Urothelium cell line (cell line): ENCODE measurements at places on chromosomes 12 and 14.
A peak's percentile ranks its signal among the peaks of the same experiment; 100 is the strongest.

DNA sequence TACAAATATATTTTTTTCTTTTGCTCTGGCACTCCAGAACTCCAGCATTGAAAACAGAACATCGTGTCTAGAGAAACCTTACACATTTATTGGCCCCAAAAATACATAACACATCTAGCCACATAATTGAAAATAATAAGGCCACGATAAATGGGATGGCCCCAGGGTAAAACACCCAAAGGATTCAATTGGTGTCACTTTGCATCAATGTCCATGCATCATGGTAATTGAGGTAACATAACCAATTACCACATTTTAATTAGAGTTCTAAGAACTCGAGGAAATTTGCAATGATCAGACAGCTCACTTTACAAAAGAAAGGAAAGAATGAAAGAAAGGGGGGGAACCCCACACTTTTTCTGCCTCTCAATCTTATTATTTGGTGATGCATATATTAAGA, 151.8 kb upstream of the NPAS3 start:
- DNase-seq, result no peak

DNA sequence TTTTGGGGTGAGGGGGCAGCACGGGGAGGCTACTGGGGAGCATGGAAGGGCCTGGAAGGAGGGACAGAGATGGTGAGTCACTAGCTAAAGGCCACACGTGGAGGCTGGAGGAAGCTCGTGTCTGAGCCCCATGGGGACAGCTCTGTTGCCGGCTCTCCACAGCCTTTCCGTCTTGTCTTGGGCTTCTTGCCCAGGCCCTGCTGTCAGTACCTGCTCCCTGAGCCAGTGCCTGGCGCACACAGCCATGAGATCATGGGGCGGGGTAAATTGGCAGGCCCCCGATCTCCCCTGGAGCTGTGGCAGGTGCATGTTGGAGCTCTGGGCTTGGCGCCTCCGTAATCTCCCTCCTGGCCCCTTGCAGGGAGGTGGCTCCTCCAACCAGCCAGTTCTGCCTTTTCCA, 16.1 kb upstream of the KRT80 start:
- DNase-seq, result no peak

- DNase-seq, result no peak
Observed at GRCh38 chr12:58787021-58787760, 133.1 kb downstream of the LRIG3 start.

GRCh38 chr12:92863251-92863650, 65.8 kb downstream of the EEA1 start:
- no peak for DNase-seq

DNA sequence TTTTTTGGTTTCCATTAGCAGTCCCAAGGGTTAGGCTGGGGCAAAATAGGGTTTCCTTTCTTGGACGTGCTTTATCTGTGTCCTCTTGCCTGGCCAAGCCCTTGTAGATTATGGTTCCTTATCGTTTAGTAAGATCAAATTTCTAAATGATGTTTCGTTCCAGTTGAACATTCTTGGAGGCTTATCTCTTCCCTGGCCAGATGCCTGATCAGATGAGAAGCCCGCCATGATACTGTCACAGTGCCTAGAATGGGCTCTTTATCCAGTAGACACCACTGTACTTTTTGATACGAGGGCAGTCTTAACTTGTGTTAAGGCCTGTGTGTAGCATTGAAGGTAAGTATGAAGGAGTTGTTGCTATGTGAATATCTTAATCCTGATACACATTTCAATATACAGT, 76.1 kb upstream of the TMEM263 start:
- DNase-seq, result no peak

GRCh38 chr14:77124345-77125280, 17.0 kb downstream of the ZDHHC22 start:
- DNase-seq, result no peak

DNA sequence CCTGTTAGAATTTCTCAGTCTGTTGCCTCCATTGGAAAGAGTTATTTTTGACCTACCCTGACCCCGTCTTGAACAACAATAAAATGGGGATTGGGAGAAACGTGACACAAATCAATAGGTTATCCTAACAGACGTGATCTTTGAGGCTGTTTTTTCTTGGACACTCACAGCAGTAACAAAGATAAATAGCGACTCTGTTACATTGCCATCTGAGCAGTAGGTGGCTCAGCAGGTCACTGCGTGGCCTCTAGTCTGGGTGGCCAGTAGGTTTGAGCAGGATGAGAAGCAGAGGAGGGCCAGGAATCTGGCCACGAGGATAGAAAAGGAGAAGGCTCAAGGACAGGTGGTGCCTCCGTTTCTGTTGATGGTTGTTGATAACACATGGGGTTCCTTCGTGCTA, 101.4 kb downstream of the GPATCH2L start:
- no peak for DNase-seq

GRCh38 chr14:104928391-104929133, 3.9 kb downstream of the PLD4 start:
- no peak for DNase-seq

GRCh38 chr12:123076604-123077297, 74.1 kb downstream of the PITPNM2 start:
- no peak for DNase-seq

DNA sequence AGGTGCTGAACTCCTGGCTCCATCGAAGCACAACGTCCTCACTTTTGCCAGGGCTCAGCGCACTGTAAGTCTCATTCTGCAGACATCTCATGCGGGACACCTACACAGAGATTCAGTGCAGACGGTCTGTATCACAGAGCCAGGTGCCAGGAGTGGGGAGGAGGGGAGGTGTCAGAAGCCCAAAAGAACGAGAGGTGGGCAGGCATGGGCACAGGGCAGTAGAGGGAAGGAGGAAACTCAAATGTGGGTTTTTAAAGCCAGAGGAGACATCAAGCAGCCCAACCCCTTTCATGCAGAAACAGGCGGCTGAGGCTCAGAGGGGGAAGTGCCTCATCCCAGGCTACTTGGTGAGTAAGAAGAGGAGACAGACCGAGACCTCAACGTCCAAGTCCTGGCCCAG, 2.5 kb upstream of the LPAR5 start:
- DNase-seq, result no peak

- DNase-seq, result no peak
Observed at GRCh38 chr12:44929236-44929885, 53.2 kb upstream of the NELL2 start.

DNA sequence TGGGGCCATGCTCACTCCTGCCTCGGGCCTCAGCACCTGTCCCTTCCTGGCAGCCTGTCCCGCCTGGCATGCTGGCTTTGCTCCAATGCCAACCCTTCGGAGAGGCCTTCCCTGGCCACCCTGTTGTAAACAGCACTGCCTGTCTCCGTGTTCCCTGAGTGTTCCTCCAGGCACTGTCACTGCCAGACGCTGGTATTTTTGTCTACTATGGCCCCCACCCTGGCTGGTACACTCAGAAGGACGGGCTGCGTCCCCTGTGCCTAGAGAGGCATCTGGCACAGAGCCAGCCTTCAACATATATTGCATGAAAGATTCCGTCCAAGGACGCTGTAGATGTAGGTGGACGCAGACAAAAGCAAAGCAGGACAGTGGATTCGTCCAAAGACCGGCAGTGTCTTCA, 2.7 kb upstream of the ASPG start:
- DNase-seq, result no peak

- DNase-seq, result no peak
Observed at GRCh38 chr12:45034861-45035265, 16.0 kb downstream of the DBX2 start.

DNA sequence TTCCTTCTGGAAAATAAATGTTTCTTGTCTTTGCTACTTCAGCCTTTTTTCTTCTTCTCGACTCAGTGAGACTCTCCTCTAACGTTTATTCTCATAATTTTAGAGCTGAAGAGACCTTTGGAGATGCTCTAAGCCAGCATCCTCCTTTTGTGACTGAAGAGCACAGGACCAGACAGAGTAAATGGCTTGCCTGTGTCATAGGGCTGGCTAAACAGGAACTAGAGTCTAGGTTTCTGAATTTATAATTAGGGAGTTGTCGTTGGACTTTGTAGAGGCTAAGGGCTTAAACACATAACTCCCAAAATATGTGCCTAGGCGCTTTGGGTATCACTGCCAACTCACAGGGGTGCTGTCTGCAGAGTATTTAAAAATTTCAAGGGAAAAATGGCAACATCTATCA, 98.5 kb downstream of the FGD4 start:
- no peak for DNase-seq

DNA sequence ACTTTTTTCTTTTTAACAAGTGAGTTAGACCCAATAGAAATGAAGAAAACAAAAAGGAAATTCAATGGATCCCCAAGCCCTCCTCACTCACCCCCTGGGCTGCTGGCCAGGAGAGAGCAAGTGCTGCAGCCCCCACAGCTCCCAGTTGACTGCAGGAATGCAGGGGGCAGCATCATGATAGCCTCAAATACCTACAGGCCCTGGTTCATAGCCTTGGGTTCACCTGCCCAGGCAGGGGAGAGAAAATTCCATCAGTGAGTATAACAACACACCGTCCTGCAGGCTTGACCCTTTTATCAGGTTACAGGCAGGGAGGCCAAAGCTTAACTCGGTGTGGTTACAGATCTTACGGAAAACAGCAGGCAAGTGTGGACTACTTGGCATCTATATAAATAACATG, 76.3 kb downstream of the PHLDA1 start:
- DNase-seq, result no peak

GRCh38 chr14:89630101-89630829, 213.2 kb upstream of the FOXN3 start:
- DNase-seq, result no peak

DNA sequence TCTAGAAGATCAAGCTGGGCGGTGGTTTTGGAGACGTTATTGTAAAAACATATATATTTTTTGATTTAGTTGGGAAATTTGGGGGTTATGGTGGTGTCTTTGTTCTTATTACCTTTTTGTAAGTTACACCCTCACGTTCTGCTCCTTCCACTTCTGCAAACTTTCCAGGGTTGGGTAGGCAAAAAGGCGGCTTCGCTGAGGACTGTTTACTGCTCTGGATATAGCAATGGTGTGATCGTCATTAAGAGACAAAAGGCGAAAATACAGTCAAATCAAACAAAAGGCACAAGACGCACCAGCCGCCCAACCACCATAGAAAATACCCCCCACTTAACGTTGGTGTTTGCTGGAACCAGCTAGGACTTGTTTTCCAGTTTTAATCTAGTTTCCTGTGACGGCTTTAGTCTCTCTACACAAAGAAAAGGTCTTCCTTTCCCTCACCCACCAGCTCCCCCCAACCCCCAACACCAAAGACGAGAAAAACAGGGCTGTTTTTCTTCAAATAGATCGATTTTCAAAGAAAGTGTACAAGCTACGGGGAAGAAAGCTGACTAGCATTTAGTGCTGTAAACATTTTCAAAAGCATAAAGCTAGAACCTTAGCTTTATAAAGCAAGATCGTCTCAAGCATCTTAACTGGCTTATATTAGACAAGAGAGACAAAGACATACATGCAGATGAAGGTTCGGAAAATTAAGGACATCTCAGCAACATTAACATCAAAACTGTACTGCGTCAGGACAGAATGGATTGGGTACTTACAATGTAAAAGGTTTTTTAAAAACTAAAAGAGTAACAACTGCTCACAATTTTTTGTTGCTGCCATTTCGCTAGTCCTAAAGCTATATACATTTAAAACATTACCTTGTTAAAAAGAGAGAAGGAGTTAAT, 2.0 kb upstream of the SETD1B start:
- DNase-seq, result no peak

- peak; percentile 51 for DNase-seq
Observed at GRCh38 chr14:51304438-51304837, 64.4 kb downstream of the TMX1 start.

DNA sequence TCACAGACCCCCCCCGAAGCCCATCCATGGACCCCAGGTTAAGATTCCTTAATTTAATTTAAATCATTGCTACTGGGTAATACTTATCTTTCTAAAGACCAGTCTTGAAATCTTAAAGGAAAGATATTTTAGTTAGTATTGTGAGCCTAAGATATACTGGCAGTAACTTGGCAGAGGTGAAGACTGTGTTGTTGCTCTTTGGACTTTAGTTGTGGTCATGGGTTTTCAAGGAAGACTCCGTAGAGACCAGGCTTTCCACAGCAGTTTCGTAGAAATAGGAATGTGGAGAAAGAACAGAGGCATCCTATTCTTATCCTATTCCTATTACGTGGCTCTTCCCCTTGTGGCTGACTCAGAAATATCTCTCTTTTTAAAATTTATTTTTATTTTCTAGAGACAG, 99.0 kb downstream of the SCN8A start:
- no peak for DNase-seq

DNA sequence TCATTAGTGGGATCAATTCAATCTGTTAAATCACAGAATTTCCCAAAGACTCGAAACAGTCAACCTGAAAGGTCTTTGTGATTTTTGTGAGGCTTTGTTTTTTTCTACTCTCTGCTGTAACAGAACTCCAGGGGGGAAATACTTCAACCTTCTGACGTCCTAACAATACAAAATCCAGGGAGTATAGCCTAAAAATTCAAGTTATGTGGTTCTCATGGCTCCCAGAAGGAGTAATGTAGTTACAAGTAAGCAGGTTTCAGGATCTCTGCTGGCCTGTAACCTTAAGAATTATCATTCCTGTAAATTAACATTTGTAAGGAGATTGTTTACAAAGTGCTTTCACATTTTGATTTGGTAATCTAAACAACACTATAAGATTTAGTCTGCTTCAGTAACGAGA, 39.9 kb downstream of the VEZT start:
- DNase-seq, result no peak

GRCh38 chr14:22650046-22650739, 6.0 kb upstream of the OR6J1 start:
- no peak for DNase-seq

DNA sequence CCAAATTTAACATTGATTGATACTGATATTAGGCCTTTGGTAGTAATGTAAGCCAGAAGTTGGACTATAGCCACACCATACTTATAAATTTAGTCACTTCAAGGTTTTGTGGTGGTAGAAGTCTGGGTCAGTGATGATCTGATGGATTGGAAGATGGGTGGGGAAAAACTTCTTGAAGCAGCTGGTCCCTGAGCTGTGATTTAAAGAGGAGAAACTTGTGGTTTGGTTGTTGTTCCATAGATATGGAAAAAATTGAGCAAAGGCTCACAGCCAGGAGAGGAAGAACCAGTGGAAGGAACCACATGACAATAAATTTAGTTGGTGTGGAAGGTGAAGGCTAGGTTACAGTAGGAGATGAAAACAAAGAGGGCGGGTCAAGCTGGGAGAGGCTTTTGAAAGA, 26.1 kb downstream of the PTHLH start:
- no peak for DNase-seq

GRCh38 chr12:81253360-81253759, 175.5 kb downstream of the ACSS3 start:
- no peak for DNase-seq

GRCh38 chr14:105844047-105844630, 317.8 kb downstream of the TMEM121 start:
- DNase-seq, result no peak

DNA sequence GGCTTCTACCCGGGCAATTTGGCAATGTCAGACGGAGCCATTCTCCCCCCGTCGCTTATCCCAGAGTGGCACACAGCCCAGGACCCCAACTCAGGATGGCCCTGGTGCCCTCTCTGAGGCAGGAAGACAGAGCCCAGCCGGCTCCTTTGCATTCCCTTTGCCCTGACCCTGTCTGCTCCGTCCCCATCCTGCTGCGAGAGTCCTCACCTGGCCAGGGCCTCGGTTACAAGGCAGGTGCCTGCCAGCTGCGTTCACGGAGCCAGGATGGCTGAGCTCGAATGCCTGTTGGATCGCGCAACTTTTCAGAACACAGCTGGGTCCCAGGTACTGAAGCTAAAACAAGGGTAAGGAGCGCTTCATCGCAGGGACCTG, 18.6 kb downstream of the LRTM2 start:
- DNase-seq, result no peak
